Right lung (tissue), 10 donors: ENCODE measurements at places on chromosomes 2 and 18. TPM values are rescaled to one million over a fixed set of nuclear protein-coding genes. Genes with fewer than 3 reads are reported as not detected.

The PCARE gene
- not detected for polyA plus RNA-seq

DNA sequence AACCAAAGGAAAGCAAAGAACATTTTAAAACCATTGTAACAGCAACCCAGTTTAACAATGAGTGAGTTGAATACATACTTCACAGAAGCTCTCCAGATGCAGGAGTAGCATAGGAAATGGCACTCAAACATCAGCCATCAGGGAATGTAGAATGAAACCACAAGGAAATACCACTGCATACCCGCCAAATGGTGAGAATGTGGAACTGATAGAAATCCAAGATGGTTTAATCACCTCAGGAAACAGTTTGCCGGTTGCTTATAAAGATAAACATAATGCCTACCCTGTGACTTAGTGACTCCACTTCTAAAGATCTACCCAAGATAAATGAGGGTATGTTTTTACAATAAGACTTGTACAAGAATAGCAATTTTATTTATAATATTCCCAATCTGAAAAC is 132.0 kb downstream of the GALNT1 start:
- no peak for DNase-seq

The RIT2 gene
- not detected for polyA plus RNA-seq

DNA sequence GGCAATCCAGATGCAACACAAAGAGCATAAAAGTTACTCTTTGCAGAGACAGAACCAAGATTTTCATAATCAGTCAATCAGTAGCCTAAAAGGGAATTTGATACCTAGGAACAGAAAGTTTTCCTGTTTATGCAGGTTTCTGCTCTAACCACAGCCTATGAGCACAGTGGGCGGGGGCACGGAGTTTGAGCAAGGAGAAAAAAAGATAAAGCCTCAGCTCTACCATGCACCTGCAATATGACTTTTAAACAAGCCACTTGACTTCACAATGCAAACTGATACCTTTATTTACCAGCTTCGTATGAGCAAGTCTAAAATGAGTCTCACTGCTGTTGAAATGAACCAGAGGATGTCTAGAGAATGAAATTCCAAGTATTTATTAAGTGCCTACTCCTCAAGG is 5.6 kb upstream of the LRATD1 start:
- no peak for DNase-seq

DNA sequence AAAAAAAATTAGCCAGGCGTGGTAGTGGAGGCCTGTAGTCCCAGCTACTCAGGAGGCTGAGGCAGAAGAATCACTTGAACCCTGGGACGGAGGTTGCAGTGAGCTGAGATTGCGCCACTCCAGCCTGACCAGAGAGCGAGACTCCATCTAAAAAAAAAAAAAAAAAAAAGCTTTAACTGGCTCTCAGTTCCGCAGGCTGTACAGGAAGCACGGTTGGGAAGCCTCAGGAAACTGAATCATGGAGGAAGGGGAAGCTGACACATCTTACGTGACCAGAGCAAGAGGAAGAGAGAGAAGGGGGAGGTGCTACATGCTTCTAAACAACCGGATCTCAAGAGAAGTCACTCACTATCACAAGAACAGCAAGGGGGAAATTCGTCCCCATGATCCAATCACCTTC is 505.6 kb upstream of the SLC8A1 start:
- DNase-seq: no peak

DNA sequence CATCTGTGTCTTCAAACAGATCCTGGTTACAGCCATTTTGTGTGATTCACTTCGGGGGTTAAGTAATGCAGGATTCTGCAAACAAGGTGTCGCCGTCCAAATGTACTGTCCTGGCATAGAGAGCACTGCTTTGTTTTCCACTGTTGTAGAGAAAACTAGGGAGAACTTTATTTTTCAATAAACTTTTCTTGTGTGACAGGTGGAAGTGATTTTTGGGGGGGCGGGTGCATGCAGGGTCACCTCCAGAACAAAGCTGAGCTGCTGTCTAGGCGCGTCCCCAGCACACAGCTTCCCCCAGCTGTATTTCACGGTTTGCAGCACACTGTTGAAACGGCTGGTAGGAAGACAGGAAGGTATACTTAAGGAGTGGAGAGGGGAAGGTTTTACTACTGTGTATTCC is 200.6 kb downstream of the MGAT5 start:
- no peak for DNase-seq

GRCh38 chr2:144510294-144510991 is 9.5 kb downstream of the ZEB2 start:
- DNase-seq: no peak

The SLC9A4 gene
- 0.03 TPM for polyA plus RNA-seq

The ANKRD12 gene
- polyA plus RNA-seq: 32.7 TPM

DNA sequence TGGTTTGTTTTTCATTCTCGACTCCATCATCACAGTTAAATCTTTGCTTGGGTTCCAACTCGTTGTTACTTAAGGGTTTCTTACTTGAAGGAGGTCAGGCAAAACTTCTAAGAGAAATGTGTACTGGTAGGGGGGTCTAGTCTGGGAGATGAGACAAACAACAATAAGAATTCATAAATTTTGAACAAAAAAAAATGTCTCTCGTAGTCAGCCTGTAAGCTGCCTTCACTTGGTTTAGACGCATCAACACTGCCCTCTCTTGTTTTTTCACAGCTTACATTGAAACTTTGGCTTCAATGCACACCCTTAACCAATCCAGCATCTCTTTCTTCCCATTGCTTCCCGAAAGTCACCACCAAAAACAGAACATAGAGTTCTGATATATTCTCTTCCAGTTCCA is 576.4 kb upstream of the PIK3C3 start:
- DNase-seq: peak; percentile 46

DNA sequence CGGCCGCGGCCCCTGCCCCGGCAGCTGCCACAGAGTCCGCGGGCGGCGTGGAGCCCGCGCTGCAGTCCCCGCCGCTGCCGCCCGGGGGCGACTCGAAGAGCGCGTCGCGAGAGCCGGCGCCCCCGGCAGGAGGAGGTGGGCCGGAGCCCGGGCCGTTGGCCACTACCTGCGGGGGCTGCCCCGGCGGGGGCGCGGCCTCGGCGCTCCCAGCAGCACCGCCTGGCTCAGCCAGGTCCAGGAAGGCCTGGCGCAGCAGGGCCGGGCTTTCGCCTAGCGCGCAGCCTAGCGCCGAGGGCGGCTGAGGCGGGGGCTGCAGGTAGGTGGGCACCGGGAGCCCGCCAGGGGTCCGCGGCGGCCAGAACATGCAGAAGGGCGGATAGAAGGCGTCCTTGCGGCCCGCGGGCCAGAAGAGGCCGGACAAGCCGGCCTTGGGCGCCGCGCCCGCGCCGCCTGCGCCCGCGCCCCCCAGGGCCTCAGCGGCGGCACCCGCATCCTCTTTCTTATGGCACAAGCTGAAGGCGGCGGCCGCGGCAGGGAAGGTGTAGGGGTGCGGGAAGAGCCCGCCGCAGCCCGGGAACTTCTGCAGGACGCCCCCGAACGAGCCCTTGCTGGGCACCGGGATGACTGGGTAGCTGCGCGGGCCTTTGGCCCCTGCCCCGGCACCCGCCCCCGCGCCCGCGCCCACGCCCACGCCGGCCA is 3.9 kb downstream of the SKOR2 start:
- no peak for DNase-seq

The REG3G gene
- polyA plus RNA-seq: not detected

The SCYGR4 gene
- 0.10 TPM for polyA plus RNA-seq

The MARCHF4 gene
- 0.14 TPM for polyA plus RNA-seq

The CCDC141 gene
- polyA plus RNA-seq: 3.4 TPM

DNA sequence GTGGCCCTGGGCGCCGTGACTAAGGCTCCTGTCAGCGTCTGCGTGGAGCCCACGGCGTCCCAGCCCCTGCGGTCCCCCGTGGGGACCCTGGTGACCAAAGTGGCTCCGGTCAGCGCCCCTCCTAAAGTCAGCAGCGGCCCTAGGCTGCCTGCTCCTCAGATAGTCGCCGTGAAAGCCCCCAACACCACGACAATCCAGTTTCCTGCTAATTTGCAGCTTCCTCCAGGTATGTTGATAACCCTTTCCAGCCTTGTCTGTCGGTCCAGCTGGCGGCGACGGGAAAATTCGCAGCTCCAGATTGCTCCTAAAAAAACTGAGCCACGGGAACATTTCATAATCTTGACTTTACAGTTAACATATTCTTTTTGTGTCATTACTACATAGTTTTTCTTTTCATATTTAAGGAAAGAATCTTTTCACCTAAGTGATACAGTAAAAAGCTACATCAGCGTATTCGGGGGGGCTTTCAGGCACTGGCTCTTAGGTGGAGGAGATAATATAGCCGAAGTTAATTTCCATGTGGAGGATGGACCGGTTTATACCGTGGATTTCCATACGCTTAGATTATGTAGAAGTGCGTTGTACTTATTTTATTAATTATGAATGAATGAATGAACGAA is 916 bp downstream of the TAF4B start:
- peak; percentile 30 for DNase-seq

DNA sequence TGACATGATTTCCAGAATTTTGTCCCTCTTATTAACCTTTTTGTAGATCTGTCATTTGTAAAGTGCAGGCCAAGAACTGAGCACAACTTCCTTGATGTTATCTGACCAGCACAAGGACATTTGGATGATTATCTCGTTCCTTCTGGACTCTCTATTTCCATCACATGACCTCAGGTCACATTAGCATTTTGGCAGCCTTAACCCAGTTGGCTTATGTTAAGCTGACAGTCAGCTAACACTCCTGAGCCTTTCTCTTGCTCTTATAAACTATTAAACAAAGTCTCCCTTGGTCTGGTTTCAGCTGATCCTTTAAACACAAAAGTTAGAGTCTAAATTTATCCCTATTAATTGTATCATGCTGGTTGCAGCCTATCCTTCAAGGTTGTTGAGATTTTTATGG is 167.2 kb upstream of the RBBP8 start:
- peak; percentile 38 for DNase-seq

The CROCC2 gene
- polyA plus RNA-seq: 2.0 TPM

DNA sequence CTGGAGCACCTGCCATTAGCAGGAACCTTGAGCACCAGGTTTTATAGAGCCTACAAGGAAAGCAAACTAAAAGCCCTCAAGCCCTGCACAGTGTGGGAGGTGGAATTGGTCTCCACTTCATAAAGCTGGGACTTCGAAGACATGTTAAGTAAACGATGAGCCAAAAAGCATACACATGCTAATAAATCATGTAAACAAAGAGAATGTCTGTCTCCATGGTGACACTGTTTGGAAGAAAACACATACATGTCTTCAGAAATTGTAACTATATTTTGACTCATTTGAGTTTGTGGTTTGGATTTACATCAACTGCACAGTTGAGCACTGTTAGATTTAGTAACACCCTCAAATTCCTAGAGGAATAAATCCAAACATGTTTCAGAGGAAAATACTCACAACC is 978.5 kb upstream of the LRRTM1 start:
- peak; percentile 15 for DNase-seq

The APOB gene
- polyA plus RNA-seq: 0.03 TPM

GRCh38 chr2:1497122-1497611 is 83.9 kb downstream of the TPO start:
- no peak for DNase-seq

The SRD5A2 gene
- polyA plus RNA-seq: 0.49 TPM

DNA sequence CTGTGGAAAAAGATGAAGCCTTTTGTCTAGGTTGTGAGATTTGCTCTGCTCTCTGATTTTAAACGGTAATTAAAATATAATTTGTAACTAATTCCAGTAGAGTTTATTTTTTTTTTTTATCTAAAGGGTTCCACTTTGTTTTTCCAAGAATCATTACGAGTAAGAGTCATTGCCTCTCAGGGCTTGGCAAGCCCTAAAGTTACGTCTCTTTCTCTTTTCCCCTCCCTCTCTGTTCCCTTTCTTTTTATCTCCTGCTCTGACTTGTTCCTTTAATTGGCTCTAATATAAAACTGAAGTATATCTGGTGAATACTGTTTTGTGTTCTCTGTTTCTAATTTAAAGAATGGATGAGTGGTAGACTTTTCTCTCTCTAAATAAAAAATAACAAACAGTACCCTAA is 75.8 kb downstream of the CALCRL start:
- DNase-seq: no peak

- no peak for DNase-seq
Observed at GRCh38 chr2:241901500-241902351, 32.2 kb downstream of the RTP5 start.

DNA sequence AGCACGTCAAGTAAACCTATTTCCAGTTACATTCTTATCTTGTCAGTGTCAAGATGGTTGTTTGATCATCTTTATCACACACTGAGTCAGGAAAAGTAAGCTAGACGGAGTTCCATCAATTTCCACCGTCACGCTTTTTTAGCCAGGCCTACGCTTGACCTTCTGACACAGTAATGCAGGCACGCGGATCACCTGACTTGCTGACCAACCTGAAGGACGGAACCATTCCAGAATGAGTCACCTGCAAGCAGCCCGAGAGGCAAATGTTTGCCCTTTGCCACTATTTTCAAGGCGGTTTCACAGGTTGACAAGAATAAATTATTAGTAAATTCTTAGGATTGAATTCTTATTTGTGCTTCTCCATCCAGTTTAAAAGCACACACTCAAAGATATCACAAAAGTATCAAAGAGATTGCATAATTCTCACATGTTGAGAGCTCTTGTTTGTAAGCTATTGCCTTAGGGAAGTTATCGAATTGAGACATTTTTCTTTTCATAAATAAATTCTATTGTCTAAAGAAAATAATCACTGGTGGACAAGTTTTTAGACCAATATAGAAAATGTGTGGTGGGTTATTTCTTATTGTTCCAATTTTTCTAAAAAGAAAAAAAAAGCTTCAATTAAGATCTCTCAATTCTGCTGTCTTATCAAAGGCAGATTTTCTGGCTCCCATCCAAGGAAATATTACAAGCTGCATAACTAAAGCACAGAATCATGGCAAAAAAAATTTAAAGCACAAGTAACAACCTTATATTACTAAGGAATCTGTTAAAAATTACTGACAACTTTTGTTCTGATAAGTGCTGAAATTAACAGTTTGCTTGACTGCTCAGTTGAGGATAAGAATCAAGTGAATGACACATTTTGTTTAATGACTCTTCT is 31.9 kb downstream of the UXS1 start:
- no peak for DNase-seq

The FOXI3 gene
- not detected for polyA plus RNA-seq

The COBLL1 gene
- polyA plus RNA-seq: 21.5 TPM

DNA sequence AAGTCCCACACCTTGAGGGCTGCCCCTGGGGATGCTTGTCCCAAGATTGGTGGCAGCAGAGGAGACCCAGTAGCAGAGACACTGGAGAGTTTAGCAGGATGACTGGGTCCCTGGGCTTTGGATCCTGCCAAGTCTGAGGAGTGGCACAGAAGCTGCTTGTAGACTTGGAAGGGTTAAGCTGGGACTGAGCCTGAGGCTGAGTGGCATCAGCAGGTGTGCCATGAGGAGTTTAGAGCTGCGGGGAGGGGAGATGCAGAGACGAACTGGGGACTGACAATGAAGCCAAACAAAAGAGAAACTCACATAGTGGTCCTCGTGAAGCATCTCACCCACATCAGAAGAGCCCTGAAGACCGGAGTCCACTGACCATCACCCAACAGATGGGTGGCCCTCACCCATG is 329.7 kb upstream of the KLHL29 start:
- no peak for DNase-seq

- no peak for DNase-seq
Observed at GRCh38 chr2:26178746-26179436, 6.0 kb downstream of the GAREM2 start.
